ENCODE measurements at places on chromosomes 1 and 21.

DNA sequence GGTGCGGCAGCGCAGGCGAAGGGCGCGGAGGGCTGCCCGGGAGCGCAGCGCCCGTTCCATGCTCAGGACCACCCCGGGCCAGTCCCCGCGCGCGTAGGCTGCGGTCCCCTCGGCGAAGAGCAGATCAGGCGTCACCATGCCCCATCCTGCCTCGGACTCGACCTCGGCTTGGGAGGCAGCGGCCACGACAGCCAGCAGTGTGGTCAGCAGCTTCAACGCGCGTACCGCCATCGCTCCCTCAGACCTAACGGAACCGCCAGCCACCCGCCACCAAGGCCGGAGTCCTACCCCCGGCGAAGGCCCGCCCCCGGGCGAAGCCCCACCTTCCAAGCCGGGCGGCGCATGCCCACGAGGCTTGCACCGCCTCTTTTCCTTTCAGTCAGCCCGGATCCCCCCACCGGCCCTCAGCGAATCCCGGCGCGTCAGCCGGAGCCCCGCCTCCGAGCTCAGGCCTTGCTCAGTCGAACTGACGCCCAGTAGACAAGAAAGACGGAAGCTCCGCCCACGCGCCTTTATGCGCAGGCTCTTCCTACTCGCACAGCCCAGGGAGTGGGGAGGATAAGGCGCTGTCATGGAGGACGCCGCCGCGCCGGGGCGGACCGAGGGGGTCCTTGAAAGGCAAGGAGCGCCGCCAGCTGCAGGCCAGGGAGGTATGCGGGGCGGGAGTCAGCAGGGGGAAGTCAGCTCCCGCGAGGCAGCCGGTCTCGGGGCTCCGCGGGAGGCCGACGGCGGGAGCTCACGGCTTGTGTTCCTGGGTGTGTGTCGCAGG, at the start of the genes C1orf50 and P3H1:
Gene C1orf50 (plus strand): TSS at position 509 of the 769 bp plus-strand sequence. CDS start 63 bp downstream, at position 572.
Gene P3H1 (minus strand): TSS at position 288 of the 769 bp plus-strand sequence. CDS start 57 bp downstream, at position 231.
- peak; percentile 100 for DNase-seq

DNA sequence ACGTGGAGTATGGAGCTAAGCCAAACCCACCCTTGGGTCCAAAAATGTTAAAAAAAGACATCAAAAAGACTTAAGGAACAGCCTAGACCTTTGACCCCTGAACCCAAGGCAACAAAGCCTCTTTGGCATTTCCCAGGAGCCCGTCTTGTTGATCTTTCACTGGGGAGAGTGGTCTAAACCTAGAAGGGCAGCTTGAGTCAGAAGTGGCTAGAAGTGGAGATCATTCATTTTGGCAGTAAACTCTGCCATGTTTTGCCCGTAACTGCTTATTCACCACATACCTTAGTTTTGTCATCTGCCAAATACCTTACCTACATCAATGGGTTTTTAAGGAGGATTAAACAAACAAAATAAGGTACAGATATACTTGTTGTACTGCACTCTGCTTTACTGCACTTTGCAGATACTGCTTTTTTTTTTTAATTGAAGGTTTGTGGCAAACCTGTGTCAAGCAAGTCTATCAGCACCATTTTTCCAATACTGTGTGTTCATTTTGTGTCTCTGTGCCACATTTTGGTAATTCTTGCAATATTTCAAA, 1.7 kb upstream of the CTSE start:
- DNase-seq: no peak

- DNase-seq: no peak
Measured at GRCh38 chr1:62528015-62528414, 69.3 kb upstream of the ANGPTL3 start.

GRCh38 chr1:232292239-232292638, 337.7 kb downstream of the SIPA1L2 start:
- DNase-seq: no peak

GRCh38 chr1:183989078-183989577, 48.4 kb downstream of the COLGALT2 start:
- no peak for DNase-seq

- DNase-seq: no peak
Measured at GRCh38 chr1:28671254-28671780, 2.7 kb downstream of the GMEB1 start.

DNA sequence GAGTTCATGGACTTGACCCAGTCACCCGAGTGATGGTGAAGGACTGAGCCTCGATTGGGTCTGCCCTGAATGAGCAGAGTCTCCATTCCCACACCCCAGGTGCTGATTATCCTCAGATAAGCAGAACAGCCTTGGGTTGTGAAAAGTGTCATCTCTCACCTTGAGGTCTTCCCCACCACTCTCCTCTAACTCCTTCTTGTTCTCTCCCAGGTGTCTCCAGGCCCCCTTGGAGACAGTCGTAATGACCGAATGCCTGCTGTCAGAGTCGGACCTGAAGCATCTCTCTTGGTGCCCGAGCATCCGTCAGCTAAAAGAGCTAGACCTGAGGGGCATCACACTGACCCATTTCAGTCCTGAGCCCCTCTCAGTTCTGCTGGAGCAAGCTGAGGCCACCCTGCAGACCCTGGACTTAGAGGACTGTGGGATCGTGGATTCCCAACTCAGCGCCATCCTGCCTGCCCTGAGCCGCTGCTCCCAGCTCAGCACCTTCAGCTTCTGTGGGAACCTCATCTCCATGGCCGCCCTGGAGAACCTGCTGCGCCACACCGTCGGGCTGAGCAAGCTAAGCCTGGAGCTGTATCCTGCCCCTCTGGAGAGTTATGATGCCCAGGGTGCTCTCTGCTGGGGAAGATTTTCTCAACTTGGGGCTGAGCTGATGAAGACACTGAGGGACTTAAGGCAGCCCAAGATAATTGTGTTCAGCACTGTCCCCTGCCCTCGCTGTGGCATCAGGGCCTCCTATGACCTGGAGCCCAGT, 3.4 kb downstream of the PRAMEF12 start:
- no peak for DNase-seq

GRCh38 chr1:58852731-58853485, 69.1 kb upstream of the JUN start:
- DNase-seq: no peak

Measured in effector memory CD8-positive, alpha-beta T cell (primary cell).